ENCODE measurements at places on chromosomes 1 and 21.
A peak's percentile ranks its signal among the peaks of the same experiment; 100 is the strongest.

GRCh38 chr1:6965083-6965934 lies 180.1 kb downstream of the CAMTA1 start:
- no peak for DNase-seq

DNA sequence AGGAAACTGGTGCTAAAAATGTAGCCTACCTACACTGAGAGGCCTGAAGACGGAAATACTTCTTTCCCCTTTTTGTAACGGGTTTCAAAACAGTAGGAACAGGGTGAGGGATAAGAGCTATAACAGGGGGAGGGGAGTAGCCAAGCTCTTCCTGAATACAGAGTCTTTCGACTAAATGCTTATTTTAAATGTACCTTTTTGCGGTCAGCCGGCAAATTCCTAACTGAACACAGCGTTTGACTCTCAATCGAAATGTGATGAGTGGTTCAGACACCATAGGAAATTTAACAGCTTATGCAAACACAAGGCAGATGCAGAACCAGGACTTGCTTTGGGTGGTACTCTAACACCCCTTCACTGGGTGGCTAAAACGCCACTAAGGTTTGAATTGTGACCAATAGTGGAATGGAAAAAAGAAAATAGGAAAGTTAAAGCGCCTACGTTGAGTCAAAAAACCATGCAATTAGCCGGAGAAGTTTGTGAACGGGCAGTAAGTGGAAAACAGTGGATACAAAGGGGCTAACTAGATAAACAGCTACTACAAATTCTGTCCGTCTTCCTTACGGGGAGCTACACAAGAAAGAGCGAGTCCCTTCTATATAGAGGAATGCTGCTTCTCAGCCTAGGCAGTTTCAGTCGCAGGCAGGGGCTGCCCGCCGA lies 1.7 kb downstream of the EGLN1 start:
- DNase-seq: no peak

DNA sequence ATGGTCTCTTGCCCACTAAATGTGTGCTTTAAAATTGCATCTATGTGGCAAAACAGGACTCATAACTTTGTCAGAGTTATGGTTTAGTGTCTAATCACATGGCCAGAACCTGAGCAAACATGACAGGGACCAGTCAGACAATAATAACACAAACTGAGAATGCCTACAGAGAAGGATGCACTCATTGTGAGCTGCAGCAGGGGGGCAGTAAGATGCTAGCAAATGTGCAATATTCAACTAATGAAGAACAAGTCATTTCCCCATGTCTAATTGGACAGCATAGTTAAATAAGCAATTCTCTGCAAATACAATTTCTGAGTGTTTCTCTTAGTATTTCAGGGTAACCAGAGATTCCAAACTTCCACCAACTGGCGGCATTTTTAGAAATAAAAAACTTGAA lies 30.8 kb downstream of the SPAG17 start:
- DNase-seq: no peak

DNA sequence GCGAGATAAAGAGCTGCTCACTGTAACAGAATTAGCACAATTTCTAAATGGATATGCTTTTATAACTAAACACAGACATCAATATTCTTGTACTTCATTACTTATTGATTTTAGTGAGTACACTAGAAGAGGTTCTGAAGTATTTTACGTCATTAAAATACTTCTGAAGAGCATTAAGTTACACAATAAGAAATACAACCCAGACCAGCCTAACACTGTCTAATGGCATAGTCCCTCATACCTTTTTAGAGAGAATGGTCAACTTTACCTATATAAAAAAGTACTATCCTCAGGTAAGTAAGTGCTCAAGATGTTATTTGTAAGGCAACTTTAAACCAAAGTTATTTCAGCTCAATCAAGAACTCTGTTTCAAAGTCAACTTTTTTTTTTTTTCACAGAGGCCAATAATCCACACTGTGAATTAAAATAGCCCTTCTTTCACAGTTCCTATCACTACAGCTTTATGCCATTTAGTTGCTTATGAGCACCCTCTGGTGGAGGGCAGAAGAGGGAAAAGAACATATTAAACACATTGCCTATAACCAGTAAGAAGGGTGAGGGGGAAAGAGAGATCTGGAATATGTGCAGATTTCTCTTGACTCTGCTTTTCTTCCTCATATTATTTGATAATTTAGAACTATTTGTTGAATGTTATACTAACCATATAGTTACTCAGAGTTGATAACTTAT lies 182.1 kb upstream of the DMRTA2 start:
- no peak for DNase-seq

GRCh38 chr1:221858818-221859611 lies 117.1 kb upstream of the DUSP10 start:
- DNase-seq: peak; percentile 47

DNA sequence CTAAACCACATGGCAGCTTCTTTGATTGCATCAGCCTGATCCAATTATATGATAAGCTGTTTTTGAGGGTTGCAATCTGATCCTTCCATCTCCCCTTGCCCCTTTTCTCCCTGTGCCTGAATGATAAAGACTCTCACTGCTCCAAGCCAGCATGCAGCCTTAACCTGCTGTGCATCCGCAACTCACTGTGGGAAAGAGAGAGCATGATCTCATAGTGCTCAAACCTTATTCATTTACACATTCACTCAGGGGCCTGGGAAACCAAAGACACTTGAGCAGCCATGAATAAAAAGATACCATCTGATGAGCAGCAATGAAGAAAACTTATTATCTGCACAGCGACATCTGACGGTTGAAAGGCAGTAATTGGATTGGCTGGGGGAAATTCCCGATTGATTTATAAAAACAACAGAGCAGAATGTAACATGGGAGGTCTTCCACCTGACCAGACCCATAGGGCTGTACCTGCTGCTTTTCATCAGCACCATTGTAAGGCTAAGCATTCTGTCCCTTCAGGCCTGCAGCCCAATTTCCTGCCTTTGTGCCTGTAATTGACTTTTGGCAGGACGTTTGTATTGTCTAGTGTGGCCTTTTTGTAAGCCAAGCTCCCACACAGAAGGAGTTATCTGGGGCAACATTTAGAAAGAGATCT lies 62.5 kb downstream of the KIAA0040 start:
- DNase-seq: no peak

DNA sequence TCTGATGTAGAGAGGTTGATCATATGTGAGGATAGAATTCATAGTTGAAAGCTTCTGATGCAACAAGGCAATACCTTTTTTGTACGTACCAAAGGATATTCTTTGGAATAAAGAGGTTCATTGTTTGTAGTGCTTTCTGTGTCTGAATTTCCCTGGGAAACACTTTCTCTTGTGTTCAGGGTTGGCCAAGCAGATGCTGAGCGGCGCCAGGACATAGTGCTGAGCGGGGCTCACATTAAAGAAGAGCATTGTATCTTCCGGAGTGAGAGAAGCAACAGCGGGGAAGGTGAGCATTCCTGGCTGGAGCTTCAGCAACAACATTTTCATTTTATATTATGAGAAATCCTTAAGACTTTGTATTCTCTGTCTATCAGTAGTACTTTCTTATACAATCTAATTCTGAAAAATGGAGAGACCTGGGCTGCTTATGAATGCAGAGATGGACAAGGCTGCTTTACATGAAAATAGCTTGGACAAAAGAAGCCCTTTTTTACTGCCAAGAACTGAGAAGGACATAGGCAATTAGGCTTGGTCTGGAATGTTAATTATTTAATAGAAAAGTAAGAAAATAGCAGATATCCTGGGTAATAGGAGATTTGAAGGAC lies 85.2 kb downstream of the KIF1B start:
- DNase-seq: no peak

DNA sequence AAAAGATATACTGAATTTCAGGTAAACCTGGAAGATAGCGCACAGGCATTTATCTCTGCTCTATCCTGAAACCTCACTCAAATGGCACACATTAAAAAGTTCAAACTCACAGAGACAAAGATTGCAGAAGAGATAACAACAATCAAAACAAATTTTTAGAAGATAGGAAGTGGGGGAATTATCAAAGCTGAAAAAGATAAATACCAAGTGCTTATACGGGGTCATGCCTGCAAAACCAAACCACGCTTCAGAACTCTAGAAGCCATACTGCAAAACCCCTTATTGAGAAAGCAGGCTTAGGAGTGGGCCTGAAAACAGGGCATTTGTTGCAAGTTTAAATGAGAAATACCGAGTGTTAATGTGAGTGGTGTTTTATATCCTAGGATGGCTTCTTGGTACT lies 76.8 kb downstream of the BARHL2 start:
- DNase-seq: no peak

DNA sequence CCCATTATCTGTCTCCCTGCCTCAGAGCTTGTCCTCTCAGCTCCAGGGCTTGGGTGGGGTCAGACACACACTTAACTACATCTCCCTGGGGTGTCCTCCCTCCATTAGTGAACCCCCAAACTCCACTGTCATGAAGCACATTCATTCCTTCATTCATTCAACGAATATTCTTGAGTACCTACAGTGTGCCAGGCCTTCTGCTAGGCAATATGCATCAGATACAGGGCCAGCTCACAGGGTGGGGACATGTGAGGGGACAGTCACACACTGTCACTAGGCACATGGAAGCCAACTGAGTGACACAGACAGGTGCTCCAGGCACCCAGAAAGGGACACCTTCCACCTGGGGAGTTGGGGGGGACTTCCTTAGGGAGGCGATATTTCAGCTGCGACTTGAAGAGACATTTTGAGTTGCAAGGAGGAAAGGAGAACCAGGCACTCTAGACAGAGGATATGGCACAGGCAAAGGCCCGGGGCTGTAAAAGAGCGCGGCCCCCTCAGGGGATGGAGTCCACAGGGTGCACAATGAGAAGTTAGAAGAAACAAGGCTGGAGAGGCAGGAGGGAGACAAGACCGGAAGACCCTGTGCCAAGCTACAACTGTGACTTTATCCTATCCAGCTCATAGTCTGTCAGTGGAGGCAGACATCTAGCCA lies 8.7 kb upstream of the S100A8 start:
- DNase-seq: no peak

DNA sequence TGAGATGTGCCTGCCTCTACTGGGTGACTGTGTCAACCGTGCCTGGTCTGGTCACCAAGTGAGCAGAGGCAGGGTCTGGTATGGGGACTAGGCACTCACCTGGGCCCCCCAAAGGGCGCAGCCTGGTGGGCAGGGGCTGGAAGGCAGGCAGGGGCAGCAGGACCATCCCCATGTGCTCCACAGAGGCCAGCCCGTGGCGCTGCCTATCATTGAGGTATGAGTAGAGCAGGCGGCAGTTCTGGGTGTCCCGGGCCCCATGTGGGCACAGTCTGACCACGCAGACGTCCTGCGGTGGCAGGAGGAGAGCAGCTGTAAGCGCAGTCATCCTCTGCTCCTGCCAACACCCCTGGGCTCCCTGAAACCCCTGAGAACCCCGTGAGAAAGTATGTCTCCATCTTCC lies 23.7 kb downstream of the SPOCD1 start:
- DNase-seq: no peak

- DNase-seq: no peak
Measured at GRCh38 chr1:207417076-207417475, 37.1 kb upstream of the CR2 start.

DNA sequence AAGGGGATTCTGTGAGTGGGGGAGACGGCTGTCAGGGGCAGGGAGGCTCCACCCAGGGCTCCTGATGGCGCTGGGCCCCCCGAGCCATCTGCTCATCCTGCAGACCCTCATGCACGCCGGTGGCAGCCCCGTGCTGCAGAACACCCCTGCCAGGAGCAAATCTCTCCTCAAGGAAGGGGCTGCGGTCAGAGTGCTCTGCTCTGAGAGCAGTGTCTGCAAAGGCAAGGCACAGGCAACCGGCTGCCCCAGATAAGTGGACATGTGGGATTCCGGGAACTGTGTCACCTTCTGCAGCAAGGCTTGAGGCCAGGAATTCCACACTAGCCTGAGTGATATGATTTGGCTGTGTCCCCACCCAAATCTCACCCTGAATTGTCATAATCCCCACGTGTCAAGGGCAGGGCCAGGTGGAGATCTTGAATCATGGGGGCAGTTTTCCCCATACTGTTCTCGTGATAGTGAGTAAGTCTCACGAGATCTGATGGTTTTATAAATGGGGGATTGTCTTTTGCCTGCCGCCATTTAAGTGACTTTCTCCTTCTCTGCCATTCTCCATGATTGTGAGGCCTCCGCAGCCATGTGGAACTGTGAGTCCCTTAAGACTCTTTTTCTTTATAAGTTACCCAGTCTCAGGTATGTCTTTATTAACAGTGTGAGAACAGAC lies 101.0 kb downstream of the PDE9A start:
- no peak for DNase-seq

GRCh38 chr1:153553096-153553495 lies 4.0 kb upstream of the S100A3 start:
- DNase-seq: no peak

DNA sequence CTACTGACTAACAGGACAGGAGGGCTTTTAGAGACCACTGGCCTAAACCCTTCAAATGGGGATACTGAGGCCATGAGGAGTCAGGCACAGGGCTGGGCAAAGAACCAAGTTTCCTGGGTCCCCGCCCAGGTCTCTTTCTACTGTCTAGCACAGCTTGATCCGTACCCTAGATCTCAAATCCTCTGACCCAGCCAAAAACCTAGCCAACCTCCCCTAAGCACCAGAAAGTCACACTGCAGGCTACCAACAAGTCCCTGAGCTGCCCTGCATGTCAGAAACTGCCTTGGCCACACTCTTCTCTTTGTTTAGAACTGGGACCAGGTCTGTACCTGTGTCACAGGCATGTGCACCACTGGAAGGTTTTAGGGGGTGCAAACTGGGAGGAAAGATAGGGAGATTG lies 33.6 kb downstream of the AHDC1 start:
- no peak for DNase-seq

- no peak for DNase-seq
Measured at GRCh38 chr1:16250524-16251251, 13.7 kb upstream of the CPLANE2 start.

DNA sequence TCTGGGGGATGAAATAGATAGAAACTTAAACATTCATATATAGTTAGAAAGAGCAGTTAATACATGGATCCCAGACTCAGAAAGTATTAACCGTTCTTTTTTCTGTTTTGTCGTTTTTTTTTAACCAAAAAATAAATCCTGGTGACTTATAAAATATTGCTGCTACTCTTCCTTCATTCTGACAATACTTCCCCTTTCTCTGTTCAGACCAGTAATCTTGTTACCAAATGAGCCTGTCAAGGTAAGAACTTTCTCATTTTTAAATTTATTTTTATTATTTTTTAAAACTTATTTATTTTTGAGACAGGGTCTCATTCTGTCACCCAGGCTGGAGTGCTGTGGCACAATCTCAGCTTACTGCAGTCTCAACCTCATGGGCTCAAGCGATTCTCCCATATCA lies 13.7 kb downstream of the PTPN22 start:
- DNase-seq: no peak

- peak; percentile 53 for DNase-seq
Measured at GRCh38 chr1:217562229-217562878, 68.5 kb downstream of the GPATCH2 start.

DNA sequence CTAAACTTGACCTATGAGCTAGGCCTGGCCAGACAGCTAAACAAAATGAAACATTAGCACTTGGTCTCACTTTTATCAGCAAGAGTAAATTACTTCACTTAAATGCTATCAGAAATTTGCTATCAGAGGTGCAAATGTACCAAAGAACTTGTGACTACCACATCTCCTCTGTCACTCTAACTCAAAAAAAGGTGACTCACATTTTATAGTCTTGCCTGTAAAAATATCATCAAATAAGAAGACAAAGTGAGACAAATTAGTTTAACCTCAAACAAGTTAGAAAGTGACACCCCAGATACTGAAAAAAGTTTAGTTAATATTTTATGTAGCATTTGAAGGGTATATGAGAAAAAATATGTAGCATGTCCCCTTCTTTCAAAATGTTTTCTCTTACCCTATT lies 76.9 kb downstream of the EPS15 start:
- no peak for DNase-seq

- DNase-seq: no peak
Measured at GRCh38 chr1:163935738-163936374, 614.1 kb downstream of the NUF2 start.
